ENCODE measurements at places on chromosomes 11 and 22.

- no peak for DNase-seq
Observed at GRCh38 chr11:2794046-2794967, 91.3 kb downstream of the CDKN1C start.

- DNase-seq = peak; percentile 71
Observed at GRCh38 chr11:95503047-95503446, 272.0 kb upstream of the SESN3 start.

DNA sequence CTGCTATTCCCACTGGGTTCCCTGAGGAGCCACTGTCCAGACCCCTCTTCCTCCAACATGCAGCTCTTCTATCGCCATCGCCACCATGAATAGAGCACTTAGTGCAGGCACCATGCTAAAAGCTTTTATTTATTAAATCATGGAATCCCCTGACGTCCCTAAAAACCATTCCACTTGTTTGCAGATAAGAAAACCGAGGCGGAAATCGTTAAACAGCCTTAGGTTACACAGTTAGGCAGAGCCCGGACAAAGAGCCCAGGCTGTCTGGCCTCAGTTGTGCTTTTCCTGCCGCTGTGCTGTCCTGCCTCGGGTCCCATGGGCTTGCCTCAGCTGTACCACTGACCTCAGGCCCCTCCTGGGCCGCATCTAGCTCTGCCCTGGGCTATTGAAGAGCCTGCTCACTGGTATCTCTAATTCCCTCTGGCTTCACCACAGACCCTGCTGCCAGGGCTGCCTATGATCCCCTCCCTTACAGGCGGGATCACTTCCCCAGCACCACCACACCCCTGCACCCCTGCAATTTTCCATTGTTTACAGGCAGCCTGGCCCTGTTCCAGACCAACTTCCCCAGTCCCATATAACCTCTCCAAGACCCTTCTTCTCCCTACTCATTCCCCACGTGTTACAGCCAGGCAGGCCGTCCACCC lies 13.0 kb upstream of the TUB start:
- DNase-seq = no peak

GRCh38 chr22:20228055-20228938 lies 39.8 kb downstream of the RTN4R start:
- DNase-seq = no peak

DNA sequence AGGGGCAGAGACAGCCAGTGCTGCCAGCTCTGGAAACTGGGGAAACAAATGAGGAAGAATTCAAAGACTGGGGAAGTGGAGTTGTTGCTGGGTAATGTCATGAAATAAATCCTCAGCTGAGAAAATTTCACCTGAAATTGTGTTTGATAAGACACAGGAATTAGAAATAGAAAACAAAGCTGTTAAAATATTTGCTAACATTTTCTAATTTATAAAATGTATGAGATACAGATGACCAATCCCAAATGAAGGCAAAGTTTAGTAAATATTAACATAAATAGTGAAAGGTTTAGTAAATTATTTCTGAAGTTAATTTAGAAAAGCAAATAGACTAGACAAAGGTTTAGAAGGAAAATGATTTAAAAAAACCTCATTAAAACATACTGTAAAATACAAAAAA lies at the start of gene OR56A5:
Gene OR56A5 (minus strand): TSS at position 101 of the 400 bp plus-strand sequence. CDS start 0 bp downstream, at position 101.
- no peak for DNase-seq

DNA sequence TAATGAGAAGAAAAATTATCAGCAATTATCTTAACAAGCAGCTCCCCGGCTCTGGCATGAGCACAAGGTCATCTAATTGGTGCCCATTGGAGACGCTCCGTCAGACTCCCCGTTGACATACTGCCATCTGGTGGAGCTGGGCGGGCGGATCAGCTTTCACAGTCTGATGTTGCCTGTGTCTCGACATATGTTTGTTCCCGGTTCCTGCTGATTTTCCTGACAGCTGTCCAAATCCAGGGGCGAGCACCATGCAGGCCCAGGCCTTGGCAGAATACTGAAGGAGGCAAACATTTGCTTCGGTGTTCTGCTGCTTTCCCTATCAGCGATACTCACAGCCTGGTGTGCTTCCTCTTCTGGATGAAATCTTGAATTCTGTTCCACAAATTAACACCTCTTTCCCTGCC lies 43.8 kb upstream of the BARX2 start:
- DNase-seq = peak; percentile 75

DNA sequence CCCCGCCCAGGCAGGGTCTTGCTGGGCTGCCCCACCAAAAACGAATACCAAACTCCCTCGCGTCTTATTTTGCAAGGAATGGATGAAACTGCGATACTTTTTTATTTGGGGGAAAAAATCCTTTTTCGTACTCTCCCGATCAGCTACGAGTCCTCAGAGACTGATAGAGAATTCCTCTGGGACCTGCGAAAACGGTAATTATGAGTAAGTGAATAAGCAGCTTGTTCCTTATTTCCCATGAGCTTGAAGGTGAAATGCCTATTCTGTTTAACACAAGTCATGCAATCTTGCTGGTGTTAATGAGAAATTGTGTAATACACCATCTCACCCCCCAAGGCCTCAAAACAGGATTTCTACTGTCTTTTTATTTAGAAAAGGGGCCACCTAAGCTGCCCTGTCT lies 5.5 kb downstream of the GRK3 start:
- no peak for DNase-seq

DNA sequence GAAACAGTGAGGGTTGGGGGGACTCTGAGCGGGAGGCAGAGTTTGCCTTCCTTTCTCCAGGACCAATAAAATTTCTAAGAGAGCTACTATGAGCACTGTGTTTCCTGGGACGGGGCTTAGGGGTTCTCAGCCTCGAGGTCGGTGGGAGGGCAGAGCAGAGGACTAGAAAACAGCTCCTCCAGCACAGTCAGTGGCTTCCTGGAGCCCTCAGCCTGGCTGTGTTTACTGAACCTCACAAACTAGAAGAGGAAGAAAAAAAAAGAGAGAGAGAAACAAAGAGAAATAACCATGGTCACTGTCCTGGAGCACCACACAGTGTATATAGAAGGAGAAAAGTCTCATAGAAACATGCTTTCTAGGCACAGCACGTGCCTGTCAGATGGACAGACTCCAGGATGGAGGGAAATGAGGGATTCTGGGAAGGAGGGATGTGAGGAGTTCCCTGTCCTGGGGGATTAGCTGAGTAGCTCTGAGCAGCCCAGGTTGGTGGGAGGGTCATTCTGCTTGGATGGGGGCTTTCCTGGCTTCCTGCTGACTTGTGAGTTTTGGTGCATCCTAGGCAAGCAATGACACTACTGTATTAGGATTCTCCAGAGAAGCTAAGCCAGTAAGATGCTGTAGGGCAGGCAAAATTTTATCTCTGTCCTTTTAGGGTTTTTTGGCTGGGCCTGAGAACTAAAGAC lies 3.1 kb downstream of the GSTP1 start:
- DNase-seq = no peak

DNA sequence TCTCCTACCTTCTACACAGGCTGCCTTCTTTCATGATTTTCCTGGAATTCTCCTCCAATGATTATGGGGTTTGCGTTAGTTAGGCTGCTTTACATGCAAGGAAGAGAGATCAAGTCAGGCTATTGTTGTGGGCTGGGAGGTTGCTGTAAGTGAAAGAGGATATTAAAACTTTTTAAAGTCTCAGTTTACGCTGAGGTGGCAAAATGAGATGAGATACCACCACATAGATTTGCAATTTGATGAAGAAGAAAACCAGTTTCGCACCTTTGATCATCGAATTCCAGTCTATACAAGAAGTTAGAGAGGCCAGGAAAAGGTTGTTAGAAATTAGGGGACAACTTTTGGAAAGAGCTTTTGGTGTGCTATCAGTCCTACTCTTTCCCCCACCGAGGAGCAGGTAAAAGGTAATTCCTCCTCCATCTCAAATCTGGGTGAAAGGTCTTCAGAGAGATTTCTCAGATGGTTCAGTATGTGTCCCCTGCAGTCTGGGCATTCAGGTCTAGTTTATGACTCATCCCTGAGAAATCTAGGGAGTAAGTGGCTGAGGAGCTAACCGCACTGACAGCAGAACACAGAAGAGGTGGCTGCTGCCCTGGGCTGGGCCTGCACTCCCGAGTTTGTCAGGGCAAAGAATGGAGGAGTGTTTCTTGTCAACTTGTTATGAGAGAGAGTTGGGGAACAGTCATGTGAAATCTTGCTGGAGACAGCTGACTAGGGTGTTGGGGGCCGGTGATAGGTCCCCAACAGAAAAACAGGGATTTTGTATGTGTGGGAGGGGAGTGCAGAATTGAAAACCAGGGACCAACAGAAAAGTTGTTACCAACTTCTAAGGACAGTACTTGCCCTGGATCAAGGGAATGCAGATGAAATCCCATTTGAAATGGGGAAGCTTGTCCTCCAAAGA lies 34.7 kb downstream of the CCDC83 start:
- DNase-seq = peak; percentile 76

- no peak for DNase-seq
Observed at GRCh38 chr11:112582366-112582765, 321.7 kb upstream of the PLET1 start.

DNA sequence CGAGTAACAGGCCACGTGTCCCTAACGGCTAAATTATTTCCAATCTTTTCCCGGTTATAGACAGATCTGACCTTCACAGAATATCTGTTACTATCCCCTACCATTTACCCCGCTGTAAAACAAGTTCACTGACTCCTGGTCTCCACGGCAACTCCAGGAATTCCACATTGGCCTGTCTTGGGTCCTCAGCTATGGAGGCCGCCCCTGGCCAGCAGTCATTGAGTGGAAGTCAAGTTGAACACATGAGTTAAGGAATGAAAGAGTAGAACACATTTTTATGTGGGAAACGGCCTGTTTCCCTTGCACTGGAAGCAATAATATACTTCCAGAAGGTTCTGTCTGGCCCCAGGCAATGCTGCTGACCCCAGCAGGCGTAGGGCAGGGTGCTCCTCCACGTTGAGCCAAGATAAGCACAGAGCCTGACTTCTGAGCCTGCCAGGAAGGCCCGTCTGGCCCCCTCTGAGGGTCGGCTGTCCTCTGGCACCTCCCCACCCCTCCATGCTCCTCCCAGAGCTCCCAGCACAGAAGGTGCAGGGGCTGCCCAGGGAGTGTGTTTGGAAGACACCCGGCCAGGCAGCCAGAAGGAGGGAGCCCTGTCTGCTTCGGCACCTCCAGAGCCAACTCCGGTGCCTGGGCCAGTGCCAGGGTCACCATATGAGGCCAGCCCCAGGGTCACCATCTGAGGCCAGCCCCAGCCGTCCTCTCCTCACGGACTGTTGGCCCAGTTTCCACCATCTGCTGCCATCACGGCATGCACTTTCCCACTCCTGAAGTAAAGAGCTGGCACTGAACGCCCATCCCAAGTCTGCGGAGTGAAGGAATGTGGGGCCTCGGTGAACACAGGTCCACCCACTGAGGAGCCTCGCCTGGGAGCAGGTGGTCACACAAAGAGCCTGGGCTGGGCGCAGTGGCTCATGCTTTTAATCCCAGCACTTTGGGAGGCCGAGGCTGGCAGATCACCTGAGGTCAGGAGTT lies 813.2 kb downstream of the BRD1 start:
- no peak for DNase-seq

DNA sequence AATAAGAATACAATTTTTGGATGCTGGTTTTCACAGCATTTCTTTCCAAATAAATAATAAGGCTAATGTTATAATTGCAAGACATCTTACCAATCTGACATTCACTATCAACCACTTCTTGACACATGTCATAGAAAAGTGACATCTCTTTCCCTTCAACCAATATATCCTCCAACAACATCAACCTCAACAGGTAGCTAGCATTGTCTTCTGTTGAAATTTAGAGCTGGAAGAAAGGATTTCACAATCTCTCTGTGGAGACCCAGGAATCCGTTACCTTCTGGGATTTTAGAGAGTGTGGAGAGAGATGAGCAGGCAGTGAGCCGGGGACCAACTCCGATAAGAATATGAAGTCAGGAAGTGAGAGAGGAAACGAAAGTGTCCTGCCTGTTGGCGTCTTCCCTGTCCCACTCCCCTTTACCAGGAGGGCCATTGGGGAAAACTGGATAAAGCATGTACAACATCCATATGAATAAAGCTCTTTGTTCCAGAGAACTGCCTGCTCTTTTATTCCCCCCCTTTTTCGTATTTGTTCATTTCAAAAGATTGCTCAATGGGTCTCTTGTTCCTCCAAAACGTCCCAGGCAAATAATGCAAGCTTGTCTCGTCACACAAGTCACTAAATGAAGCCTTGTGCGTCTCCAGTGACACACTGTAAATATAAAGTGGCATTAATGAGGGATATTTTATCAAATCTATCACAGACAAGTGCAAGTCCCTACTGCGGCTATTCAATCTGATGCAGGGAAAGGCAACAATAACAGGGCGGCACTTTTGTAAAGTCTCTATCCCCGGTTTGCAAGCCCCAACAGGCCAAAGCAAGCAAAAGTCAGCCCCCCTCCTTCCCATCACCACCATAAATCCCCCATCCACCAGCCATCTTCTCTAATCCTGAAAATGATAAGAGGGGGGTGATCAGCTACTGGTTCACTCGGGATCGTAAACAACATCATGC lies 3.4 kb downstream of the CADM1 start:
- no peak for DNase-seq

GRCh38 chr11:104127828-104128227 lies 36.1 kb downstream of the PDGFD start:
- peak; percentile 84 for DNase-seq

- DNase-seq = no peak
Observed at GRCh38 chr11:110026858-110027626, 66.2 kb upstream of the ZC3H12C start.

DNA sequence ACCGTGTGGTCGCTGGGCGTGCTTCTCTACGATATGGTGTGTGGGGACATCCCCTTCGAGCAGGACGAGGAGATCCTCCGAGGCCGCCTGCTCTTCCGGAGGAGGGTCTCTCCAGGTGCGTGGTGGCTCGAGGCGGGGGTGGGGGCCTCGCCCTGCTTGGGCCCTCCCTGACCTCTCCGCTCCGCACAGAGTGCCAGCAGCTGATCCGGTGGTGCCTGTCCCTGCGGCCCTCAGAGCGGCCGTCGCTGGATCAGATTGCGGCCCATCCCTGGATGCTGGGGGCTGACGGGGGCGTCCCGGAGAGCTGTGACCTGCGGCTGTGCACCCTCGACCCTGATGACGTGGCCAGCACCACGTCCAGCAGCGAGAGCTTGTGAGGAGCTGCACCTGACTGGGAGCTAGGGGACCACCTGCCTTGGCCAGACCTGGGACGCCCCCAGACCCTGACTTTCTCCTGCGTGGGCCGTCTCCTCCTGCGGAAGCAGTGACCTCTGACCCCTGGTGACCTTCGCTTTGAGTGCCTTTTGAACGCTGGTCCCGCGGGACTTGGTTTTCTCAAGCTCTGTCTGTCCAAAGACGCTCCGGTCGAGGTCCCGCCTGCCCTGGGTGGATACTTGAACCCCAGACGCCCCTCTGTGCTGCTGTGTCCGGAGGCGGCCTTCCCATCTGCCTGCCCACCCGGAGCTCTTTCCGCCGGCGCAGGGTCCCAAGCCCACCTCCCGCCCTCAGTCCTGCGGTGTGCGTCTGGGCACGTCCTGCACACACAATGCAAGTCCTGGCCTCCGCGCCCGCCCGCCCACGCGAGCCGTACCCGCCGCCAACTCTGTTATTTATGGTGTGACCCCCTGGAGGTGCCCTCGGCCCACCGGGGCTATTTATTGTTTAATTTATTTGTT lies 2.4 kb downstream of the PIM3 start:
- DNase-seq = no peak

DNA sequence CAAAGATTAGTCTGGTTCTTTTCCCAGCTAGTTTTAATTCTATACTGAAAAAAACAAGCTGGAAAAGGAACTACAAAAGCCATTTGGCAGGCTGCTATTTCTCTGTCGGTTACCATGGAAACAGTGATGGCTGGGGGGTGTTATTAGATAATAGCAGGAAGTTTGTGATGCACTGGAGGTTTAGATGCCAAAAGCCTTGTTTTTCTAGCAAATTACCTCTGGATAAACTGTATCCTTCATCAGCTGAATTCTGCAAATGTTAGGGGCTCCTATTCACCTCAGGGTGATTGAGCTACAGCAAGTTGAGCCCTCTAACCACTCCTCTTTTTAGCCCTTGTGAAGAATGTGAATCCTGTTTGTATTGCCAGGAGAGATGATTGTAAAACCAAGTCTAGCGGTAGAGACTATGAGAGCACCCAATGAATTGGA lies 25.2 kb downstream of the ALKBH3 start:
- no peak for DNase-seq
